ENCODE measurements at places on chromosomes 12 and 14. TPM values are rescaled to one million over a fixed set of nuclear protein-coding genes. Genes with fewer than 3 reads are reported as not detected.

The CLEC4D gene
- total RNA-seq = 2.6 TPM

The PRR4 gene
- 11.8 TPM for total RNA-seq

The OR2AP1 gene
- total RNA-seq = not detected

The LETMD1 gene
- total RNA-seq = 67.5 TPM

The PRICKLE1 gene
- total RNA-seq = 74.6 TPM

The SAV1 gene
- 30.2 TPM for total RNA-seq

The ZC2HC1C gene
- 4.5 TPM for total RNA-seq

The RITA1 gene
- total RNA-seq = 11.7 TPM

The TAS2R10 gene
- total RNA-seq = 1.8 TPM

The MYF6 gene
- 0.61 TPM for total RNA-seq

The USP44 gene
- total RNA-seq = 1.3 TPM

The PFDN5 gene
- 945 TPM for total RNA-seq

The CACNA1C gene
- total RNA-seq = 14.8 TPM

The LRRC74A gene
- total RNA-seq = not detected

The WDHD1 gene
- total RNA-seq = 9.1 TPM

The TDRD9 gene
- total RNA-seq = 2.2 TPM

The TAS2R31 gene
- total RNA-seq = 18.3 TPM

The RAN gene
- total RNA-seq = 559 TPM

The GPR132 gene
- total RNA-seq = 0.69 TPM

The MSRB3 gene
- 24.0 TPM for total RNA-seq

The GPRC5D gene
- not detected for total RNA-seq

The LRRC9 gene
- 6.3 TPM for total RNA-seq

The KLHL33 gene
- total RNA-seq = 2.1 TPM

The NT5DC3 gene
- total RNA-seq = 13.9 TPM

The CCDC38 gene
- not detected for total RNA-seq

The RPGRIP1 gene
- total RNA-seq = 0.50 TPM

The ARF3 gene
- 74.6 TPM for total RNA-seq

The PLEKHD1 gene
- total RNA-seq = 0.66 TPM

The CCDC196 gene
- not detected for total RNA-seq

The GSG1 gene
- not detected for total RNA-seq

The SDR9C7 gene
- total RNA-seq = not detected

The SIRT4 gene
- 4.7 TPM for total RNA-seq

All from spinal cord (tissue), 10 donors.